ENCODE measurements at places on chromosomes 12 and 14.
A peak's percentile ranks its signal among the peaks of the same experiment; 100 is the strongest.

DNA sequence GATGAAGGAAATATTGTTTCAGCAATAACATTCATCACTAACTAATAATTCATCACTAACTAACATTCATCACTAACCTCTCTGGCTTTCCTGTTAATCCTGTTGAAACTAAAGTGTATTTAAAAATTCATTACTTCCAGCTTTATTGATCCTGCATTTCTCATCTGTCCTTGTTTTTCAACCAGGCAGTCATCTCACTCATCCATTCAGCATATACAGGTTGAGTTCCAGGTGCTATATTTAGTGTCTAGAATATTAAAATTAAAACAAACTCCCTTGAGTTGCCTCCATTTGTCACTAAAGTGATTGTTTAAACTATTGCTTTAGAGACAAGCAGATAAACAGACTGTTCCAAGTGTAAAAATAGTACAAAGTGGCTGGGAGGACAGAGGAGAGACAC, 58.1 kb downstream of the ATXN7L3B start:
- DNase-seq, result no peak

DNA sequence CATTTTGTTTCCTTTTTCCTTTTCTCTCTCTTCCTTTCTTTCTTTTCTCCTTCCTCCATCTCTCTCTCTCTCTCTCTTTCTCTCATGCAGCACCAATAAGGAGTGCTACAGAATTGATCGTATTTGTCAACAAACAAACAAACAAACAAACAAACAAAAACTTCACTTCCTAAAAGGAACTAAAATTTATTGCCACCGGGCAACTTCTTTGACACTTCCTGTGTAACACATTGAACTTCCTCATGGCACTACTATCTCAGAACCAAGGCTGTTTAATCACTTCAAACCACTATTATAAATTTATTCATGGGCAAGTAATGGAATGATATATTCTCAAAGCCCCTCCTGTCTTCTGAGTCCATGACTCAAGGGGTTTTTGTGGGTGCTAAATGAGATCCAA, 51.3 kb downstream of the SERPINA3 start:
- no peak for DNase-seq

- no peak for DNase-seq
Observed at GRCh38 chr12:5203720-5204119, 160.0 kb downstream of the KCNA5 start.

GRCh38 chr14:97217111-97217885, 420.1 kb downstream of the VRK1 start:
- DNase-seq, result no peak

DNA sequence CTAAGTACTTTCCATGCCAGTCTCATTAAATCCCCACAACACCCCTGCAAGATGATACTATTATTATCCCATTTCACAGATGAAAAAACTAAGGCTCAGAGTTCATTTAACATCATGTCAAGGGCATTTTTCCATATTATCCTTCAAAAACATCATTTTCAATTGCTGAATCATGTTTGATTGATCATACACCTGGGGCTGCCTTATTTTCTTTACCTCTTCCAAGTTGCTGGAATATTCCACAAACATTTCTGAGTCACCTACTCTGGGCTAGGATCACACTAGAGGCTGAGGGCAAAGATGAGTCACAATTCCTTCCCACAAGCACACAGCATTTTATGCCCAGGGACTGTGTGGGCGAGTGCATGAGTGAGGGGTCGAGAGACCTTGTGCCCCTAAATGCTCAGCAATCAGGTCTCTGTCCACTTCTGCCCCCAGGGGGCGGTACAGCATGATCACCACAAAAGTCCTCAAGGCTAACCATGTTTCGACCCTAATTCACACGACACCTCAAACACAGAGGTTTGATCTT, 14.1 kb upstream of the TMEM119 start:
- peak; percentile 74 for DNase-seq

DNA sequence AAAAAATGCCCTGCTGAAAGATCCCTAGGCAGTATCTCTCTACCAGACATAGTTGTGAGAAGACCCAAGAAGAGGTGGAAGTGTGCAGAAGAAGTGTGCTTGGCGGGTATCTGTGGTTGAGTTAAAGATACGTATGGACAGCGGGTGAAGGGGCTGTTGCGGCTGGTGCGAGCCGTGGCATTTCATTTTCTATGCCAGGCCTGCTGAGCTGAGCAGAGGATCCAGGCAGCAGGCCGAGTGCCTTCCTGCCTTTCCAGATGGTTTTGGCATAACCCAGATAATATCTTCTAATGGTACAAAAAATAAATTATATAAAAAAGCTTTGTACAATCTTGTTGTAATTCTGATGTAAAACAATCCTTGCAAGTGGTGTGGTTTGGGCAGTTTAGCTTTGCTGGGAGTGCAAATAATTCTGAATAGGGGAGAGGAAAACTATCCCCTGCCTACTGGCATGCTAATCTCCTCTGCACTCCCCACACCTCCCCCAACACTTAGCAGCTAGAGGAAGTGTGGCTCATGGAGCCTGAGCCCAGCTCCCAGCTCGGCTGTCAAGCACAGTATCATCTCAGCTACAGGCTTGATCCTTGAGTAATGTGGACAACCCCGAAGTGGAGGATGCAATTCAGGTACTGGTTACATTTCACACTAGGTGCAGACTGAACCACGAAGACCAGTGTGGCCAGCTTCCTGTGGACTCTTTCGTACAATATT, 168.9 kb downstream of the VRK1 start:
- DNase-seq, result peak; percentile 49

DNA sequence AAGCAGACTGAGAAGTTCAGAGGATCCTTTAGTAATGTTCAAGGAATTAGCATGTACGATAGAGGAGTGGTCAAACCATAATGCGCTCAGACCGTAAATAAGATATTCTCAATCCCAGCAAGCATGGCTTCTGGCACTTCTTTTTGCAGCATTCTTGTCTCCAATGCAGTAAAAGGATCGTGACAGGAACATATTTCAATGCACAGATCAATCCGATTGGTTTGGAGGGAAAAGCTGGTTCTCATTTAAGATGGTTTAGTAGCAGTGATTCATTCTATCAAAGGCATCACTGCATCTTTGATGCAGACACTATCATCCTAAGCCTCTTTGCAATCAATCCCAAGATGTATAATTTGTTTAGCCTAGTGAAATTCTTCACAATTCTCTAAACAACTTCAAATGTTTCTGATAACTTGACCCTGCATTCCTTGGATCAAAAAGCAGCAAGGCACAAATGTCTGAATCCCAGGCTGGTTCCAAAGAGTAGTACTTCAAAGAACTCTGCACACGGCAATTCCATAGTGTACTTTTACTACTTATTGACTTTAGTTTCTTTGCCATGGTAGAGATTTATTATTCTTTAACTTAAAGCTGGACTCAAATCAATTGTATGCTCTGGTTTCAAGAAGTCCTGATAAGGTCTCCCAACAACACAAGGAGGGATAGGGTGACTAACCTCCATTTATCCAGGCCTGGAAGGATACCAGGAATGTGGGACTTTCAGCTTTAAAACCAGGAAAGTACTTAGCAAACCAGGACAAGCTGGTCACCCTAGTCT, 96.8 kb upstream of the MDM1 start:
- no peak for DNase-seq

GRCh38 chr12:50110762-50111351, 1.2 kb upstream of the COX14 start:
- peak; percentile 58 for DNase-seq

DNA sequence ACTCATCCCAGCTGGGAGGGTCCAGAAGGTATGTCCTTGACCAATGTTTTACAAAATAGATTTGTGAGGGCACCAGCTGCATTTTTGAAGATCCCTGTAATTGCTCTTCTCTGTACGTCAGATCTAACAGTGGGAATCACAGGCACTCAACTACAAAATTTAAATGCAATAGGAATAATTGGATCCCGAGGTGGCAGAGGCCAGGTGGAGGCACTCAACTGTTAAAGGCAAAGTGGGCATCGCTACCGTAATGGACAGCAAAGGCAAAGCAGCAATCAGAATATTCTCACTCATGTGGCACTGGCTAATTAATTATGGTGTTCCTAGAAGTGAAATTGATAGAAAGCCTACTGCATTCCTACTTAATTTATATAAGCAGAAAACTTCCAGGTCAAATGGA, 27.9 kb upstream of the PSMC1 start:
- no peak for DNase-seq

DNA sequence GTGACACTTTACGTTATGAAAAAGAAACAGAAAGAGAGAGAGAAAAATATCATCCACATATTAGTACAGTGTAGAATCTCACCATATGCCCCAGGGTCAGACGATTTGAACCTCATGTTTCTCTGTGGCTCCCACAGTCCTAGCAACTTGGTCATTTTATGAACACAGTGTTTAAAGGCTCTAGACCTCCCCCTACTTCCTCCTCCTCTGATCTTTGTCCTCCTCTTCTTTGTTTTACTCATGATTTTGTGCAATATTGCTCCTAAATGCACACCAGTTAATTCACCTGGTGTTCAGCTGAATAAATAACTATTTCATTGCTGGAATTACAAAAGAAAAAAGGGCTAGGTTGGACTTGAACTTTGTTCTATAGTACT, 18.2 kb downstream of the GLT1D1 start:
- no peak for DNase-seq

DNA sequence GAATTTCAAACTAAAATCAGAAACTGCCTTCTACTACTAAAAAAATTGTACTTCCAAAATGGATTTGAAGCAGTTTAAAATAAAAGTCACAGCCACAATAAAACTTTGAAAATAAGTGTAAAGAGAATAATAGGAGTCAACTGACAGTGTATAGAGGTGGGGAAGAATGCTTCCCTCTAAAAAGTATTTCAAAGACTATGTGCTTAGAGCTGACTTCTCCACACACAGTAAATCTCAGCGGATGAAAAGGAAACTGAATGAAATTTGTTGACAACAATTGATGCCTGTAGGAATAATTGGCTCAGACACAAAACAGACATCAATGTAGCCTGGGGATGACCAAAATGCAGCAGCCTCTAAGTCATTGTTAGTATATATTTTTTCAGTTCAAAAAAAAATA, 7.9 kb downstream of the IGF1 start:
- no peak for DNase-seq

DNA sequence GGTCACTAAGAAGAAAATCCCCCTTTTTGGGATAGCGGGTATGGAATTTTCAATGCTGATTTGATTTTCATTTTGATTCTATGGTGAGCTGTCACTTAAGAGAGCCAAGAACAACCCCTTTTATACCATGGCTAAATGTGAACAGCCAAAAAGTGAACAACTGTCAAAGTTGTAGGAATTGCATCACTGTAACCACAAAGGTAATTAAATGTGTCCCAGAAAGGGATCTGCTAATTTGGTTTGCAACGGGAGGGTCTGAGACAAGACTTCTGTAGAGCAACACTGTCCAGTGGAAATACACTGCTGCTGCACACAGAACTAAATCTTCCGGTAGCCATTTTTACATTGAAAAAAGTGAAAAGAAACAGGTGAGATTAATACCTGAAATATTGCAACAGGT, 14.6 kb downstream of the CHST11 start:
- DNase-seq, result no peak

Data from iPS-NIHi11 (cell line).